Cardiac atrium fibroblast (primary cell): ENCODE measurements at places on chromosomes 7 and 10. TPM values are rescaled to one million over a fixed set of nuclear protein-coding genes. Genes with fewer than 3 reads are reported as not detected.

ZSCAN25 gene
- total RNA-seq = 6.3 and 6.9 TPM in 2 replicates

PRKG1 gene
- total RNA-seq = 14.7 and 23.5 TPM in 2 replicates

RASSF4 gene
- 15.3 and 18.6 TPM in 2 replicates for total RNA-seq

ADARB2 gene
- total RNA-seq = not detected in 2 replicates

GRID2IP gene
- total RNA-seq = not detected in 2 replicates
